Left kidney (tissue), 8 donors: ENCODE measurements at places on chromosomes 16 and 17. TPM values are rescaled to one million over a fixed set of nuclear protein-coding genes. Genes with fewer than 3 reads are reported as not detected.
A peak's percentile ranks its signal among the peaks of the same experiment; 100 is the strongest.

DNA sequence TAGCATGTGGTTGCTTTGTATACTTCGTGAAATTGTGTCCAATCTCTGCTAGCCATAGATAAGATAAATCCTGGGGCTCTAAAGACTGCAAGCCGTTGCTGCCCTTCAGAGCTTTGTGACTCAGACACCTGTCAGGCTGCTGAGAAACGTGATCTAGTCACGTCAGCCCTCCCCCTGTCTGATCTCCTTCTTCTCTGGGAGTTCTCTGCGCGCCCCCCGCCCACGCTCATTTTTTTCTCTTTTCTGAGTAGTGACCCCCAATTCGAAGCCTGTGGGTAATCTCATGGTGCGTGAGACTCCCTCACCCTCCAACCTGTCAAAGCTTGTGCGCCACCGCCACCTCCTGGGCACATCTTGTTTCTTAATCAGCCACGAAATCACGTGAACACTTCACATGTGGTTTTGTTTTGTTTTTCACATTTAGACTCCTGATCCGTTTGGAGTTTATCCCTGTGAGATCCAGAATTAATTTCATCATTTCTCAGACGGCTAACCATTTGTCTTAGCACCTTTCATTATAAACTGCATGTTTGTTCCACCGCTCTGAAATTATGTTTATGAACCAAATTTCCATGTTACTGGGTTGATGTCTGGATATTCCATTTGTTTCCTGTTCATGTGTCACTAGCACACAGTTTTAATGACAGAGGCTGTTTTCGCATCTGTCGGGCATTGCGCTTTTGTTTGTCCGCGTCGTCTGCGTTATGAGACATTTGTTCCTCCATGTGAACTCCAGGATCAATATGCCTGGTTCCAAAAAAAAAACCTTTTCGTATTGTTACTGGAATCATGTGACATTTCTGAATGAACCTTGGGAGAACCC lies 977 bp upstream of the ZNF778 start:
- DNase-seq = peak; percentile 79

GRCh38 chr17:51769231-51769630 lies 389.3 kb downstream of the CA10 start:
- DNase-seq = no peak

DNA sequence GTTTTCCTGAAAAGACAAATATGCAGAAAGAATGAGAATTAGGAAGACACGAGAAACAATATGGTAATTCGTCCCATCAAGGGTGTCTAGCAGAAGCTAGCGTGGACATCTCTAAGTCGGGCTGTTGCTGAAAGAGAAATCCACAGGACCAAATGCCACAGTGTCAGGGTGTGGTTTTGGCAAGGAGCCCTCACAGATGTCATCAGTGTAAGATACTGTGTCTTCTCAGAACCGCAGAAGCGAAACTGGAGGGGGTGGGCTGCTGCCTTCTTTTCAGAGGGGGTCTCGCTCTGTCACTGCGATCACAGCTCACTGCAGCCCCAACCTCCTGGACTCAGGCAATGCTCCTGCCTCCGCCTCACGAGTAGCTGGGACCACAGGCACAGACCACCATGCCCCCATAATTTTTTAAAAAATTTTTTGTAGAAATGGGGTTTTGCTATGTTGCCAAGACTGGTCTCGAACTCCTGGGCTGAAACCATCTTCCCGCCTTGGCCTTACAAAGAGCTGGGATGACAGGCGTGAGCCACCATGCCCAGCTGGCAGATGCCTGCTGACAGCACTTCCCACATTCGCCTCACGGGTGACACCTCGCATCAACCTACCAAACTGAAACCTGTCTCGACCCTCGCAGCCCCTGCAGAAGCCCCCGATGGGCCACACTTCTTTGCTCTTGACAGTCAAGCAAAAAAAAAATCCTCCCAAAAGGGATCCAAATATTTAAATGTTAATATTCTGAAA lies 26.2 kb downstream of the TRAP1 start:
- no peak for DNase-seq

DNA sequence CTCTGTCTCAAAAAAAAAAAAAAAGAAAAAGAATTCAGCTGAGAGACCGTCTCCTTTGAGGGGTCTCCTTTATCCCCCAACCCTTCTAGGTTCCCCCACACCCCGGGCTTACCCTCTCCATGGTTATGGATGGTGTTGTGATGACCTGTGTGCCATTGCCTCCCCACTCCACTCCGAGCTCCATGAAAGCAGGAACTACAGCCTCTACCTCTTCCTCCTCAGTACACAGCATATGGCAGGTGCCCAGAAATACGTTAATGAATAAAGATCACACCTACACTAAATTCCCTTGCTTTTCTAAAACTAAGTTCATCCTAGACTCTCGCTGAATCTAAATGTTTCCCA lies 17.2 kb downstream of the COPRS start:
- DNase-seq = no peak

- DNase-seq = peak; percentile 33
These were observed 10.6 kb upstream of the CETP start for GRCh38 chr16:56950881-56951771.

- no peak for DNase-seq
These were observed 235.9 kb downstream of the FOXL1 start for GRCh38 chr16:86814256-86814655.

DNA sequence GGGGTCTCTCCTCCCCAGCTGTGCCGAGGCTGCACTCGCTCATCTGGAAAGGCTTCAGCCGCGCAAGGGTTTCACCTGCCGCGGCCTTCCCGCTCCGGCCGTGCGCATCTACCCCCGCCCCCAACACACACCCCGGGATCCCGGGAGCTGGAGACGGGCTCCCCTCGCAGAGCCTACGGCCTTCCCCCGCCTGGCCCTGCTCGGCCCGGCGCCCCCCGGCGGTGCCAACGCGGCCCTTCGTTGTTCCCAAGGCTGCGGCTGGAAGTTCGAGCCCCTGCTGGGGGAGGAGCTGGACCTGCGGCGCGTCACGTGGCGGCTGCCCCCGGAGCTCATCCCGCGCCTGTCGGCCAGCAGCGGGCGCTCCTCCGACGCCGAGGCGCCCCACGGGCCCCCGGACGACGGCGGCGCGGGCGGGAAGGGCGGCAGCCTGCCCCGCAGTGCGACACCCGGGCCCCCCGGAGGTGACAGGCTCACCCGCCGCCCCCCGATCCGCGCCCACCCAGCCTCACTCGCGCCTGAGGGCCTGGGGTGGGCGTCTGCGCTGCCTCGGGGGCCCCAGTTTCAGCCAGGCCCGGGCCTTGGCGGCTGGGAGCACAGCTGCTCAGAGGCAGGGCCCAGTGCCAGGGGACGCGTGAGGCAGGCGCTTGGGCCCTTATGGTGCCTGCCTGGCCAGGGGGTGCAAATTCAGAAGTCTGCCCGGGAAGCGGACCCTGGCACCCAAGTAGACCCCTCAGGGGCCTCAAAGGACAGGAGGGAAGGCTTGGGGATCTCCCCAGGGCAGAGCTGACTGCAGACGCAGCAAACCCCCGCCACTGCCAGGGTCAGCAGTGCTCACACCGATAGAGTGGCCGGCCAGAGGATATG lies 11.2 kb downstream of the GALK1 start:
- DNase-seq = no peak

DNA sequence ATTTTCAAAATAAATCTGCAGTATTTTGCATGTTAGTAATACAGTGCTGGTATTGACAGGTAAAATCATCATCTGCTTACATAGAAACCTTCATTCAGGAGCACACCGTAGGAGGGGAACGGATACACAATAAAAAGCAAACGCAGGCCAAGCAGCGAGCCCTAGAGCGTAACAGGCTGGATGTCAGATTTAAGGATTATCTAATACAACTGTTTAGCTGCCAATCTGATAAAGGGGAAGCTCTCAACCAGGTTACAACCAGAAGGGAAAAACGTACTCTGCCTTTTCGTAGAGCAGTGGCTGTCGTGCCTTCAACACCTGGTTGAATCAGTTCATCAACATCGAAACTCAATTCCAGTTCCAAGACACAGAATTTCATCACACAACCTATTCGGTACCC lies 16.4 kb upstream of the CUEDC1 start:
- no peak for DNase-seq

DNA sequence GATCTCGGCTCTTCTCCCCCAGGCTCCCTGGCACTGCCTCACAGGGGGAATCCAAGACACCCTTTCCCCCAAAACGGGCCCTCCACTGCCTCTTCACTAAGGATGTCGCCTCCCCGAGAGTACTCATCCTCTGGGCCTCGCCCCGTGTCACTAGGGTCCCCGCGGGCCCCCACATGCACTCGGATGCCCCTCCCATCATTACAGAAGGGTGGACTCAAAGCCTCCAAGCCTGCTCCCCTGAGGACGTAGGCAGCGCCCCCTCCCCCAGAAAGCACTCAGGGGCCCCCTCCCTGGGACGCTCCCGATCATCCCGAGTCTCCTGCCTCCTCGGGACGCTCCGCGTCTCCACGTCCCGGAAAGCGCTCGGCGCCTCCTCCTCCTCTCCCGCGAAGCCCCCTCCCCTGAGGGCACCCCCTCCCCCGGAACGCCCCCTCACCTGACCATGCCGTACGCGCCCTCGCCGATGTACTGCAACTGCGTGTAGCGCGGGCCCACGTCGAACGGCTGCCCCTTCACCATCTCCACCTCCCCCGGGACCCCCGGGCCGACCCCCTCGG lies 338 bp downstream of the MAPK3 start:
- DNase-seq = no peak

GRCh38 chr16:77332792-77333191 lies 102.0 kb downstream of the ADAMTS18 start:
- DNase-seq = no peak

GRCh38 chr17:44915862-44916780 lies 821 bp upstream of the GFAP start:
- no peak for DNase-seq

- DNase-seq = peak; percentile 22
These were observed 486 bp downstream of the PIGS start for GRCh38 chr17:28570716-28571360.

- no peak for DNase-seq
These were observed 18.1 kb downstream of the PIPOX start for GRCh38 chr17:29061036-29061435.

DNA sequence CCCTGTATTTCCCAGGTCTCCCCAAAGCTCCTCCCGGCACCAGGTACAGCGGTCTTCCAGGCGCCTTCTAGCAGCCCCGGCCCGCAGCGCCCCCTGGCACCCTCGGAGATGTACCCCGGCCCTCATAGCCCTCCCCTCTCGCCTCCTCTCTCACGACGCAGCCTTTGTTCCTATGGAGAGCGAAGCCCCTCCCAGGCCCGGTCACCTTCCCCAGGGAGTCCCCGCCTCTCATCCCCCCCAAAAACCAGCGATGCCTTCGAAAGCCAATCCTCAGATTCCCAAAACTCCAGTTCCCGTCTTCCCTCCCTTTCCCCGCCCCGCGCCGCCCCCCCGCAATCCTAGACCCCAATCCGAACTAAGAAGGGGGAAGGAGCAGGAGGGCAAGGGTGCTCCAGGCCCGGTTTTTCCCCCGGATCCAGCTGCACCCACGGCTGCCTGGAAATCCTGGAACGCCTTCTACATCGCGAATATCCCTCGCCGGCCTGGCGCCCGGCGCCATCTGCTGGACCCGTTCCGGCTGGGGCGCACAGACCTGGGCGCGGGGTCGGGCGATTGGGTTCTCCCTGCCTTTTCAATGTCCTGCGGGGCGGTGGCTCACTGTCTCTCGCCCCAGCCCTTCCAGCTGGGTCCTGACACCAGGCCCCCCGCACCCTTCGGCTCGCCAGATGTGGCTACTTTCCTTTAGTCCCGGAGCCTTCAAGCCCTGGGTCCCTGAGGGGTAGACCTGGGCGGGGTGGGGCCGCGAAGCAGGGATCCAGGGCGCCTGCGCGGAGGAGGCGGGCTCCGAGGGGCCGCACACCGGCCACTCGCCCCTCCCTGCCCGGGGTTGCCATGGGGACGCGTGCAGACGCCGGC lies at the start of gene DNAH2:
Gene DNAH2, plus strand, starts transcription at position 844 of the 855 bp plus-strand sequence. CDS start 1,991 bp downstream, outside the sequence.
- DNase-seq = peak; percentile 96

- DNase-seq = no peak
These were observed 92.3 kb downstream of the WNT3 start for GRCh38 chr17:46726206-46726605.

GRCh38 chr17:45006927-45007461 lies 38.9 kb upstream of the C1QL1 start:
- no peak for DNase-seq

- DNase-seq = no peak
These were observed 240.0 kb downstream of the C16orf95 start for GRCh38 chr16:87076950-87077749.

GRCh38 chr16:56228476-56228875 lies 37.2 kb downstream of the GNAO1 start:
- DNase-seq = no peak

DNA sequence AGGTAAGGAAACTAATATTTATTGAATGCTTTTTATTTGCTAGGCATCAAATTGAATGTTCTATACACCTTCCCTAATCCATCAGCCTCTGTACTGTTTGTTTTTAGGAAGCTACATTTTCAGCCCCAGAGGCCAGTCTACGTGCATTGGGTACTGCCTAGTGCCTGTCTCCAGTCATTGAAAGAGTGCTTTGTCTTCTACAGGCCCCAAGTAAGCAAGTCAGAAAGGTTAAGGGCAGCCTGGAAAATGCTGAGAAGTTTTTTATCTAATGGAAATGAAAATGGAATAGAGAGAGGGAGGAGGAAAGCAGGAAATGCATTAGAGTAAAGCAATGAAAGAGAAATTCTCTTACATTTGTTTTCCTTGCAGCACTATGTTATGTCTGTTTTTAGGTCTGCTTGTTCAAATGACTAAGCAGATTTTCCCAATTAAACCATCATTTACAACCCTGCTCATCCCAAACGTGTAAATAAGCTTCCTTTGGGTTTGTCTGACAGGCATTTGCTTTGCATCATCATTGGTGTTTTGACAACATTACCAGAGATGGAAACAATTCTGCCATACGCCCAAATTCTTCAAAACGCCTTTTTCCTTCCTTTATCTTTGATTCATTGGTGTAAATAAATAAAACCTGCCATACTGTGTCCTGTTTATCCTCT lies 116.0 kb upstream of the GOT2 start:
- DNase-seq = no peak

DNA sequence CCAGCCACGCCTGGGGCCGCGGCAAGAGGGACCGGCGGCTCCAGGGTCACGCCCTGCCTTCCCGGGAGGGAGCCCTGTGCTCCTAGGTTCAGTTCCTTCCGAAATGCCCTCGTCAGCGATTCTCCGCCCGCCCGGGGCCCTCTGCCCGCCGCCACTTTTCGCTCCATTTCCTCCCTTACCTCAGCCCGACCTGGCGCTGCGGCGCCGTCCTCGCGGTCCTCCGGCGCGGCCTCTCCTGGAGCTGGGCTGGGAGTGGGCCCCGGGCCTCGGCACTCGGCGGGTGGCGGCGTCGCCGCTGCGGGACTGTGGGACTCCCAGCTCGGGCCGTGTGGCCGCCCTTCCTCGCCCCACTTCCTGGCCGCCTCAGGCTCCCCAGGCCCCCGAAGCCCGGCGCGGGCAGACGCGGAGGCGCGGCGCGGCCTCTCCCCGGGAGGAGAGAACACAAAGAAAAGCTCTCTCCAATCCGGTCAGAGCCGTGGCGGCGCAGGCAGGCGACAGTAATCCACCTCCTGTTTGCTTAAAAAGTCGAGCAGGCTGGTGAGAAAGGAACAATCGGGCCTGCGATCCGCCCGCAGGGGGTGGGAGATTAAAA lies 1.6 kb downstream of the BAHCC1 start:
- DNase-seq = no peak

GRCh38 chr17:83148317-83149028 lies 69.1 kb downstream of the METRNL start:
- DNase-seq = no peak

Gene TPSD1
- not detected for polyA plus RNA-seq

Gene CCL22
- 0.10 TPM for polyA plus RNA-seq

Gene RHBDL1
- 1.7 TPM for polyA plus RNA-seq

Gene TMIGD1
- polyA plus RNA-seq = 0.78 TPM

Gene HSD17B2
- polyA plus RNA-seq = 11.2 TPM

Gene CES2
- polyA plus RNA-seq = 41.1 TPM

Gene HBA2
- polyA plus RNA-seq = 570 TPM

Gene GNG13
- polyA plus RNA-seq = 0.42 TPM

Gene MFAP4
- 178 TPM for polyA plus RNA-seq

Gene CSH1
- polyA plus RNA-seq = not detected

Gene ASPHD1
- 0.86 TPM for polyA plus RNA-seq

Gene TBC1D3E
- polyA plus RNA-seq = not detected

Gene NACA2
- polyA plus RNA-seq = 3.3 TPM
